DMS 273 treated with DMSO at 0.1 percent for 48 hours (cell line): ENCODE measurements at places on chromosomes 5 and 9.

DNA sequence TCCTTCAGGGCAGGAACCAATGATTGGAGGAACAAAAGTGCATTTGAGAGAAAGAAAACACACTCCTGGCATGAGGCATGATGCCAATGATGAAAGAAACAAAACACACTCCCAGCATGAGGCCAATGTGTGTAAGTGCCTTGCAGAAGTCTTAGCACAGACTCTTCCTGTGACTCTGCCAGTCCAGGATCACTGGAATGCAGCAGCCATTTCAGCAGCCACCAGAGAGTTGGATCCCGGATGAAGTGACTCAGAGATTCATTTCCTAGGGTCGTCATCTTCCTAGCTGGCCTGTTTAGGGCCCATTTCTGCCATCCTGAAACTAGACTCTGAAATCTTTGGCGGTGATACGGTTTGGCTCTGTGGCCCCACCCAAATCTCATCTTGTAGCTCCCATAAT lies 212.5 kb downstream of the CFAP90 start:
- no peak for DNase-seq

DNA sequence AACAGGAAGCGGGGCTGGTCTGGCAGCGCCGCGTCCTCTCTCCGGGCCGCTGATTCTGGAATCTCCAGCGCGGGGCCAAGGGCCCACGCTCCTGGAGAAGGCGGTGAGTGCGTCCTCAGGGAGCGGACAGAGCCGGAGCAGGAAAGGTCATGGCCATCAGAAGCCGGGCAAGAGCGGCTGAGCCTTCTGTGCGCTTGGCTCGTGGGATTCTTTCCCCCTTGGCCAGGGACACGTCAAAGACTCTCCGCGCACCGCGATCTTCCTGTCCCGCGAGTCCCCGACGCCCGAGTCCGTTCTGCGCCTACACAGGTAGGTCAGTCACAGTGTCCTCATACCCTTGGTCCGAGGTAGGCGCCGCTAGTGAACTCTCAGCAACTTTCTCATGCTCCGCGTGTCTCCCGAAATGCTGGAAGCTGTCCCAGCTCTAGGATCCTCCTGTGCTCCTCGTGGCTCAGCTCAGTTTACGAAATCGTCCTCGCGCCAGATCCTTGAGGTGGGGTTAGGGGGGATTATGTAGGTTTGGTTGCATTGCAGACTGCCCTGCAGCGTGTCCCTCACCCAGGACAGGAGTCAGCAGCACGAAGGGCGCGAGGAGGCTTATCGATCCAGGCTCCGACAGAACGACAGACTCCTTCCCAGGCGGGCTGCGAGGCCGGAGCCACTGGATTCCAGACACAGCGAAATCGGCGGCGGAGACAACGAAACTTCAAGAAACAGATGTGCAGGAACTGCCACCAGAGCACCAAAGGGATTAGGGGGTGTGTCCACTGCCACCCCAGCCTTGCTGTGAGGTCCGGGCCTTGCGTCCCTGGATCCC lies 8.7 kb downstream of the LHX6 start:
- no peak for DNase-seq

GRCh38 chr5:176535101-176535663 lies 2.0 kb downstream of the RNF44 start:
- no peak for DNase-seq

DNA sequence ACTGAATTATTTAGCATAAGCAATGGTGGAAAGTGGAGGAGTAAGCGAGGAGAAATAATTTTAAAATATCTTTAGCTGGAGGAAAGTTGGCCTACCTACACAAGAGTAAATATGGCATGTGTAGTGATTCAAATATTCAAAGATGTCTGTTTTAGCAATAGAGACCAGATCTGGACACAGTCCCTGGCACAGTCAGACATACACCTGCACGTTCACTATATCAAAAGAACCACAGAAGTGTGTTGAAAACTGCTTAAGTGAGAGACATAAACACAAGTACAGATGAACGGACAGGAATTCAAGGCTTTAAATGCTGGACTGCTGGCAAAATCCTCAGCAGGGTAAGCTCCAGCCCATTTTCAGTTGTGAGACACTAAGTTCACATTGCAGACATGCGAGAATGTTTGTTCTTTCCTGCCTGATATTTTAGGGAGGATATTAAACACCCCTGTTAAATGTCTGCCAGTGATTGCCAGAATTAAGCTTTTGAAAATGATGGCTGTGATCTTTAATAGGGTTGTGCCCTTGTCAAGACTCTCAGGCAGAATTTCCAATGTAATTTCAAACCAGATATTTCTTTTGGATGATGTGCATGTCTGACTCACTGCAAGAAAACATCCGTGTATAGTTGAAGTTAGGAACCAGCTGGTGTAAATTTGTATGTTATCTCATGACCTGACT lies 810.6 kb downstream of the TLE4 start:
- no peak for DNase-seq

DNA sequence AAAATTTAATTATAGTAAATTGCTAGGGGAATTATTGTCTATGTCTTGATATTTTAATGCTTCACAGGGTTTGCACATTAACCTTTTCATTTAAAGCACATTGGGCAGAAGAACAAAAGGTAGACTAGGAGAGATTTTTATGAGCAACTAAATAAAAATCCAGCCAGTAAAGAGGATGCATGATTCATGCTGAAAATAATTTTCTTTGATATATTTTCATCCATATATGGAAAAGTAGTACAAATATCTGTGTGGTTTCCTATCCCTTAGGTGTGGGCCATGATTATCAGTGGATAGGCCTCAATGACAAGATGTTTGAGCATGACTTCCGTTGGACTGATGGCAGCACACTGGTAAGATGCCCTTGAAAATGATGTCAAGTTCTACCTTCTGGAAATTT lies 83.1 kb downstream of the VCAN start:
- DNase-seq = no peak
